IMR-90 (cell line): ENCODE measurements at places on chromosomes 1 and 21. TPM values are rescaled to one million over a fixed set of nuclear protein-coding genes. Genes with fewer than 3 reads are reported as not detected.

LCE6A gene
- total RNA-seq, result not detected in 2 replicates

KPRP gene
- total RNA-seq, result not detected in 2 replicates

CADM3 gene
- total RNA-seq, result not detected in 2 replicates

SLC30A2 gene
- total RNA-seq, result not detected in 2 replicates

SIPA1L2 gene
- 11.9 and 13.4 TPM in 2 replicates for total RNA-seq

LRRC3 gene
- total RNA-seq, result under 0.01 TPM in 2 replicates

CHRM3 gene
- total RNA-seq, result not detected in 2 replicates

SPRR2B gene
- not detected in 2 replicates for total RNA-seq

TDRD10 gene
- total RNA-seq, result not detected in 2 replicates

KCNE2 gene
- total RNA-seq, result not detected in 2 replicates

FMO5 gene
- total RNA-seq, result 0.36 and 0.83 TPM in 2 replicates

C4BPB gene
- total RNA-seq, result not detected in 2 replicates

S100A12 gene
- not detected in 2 replicates for total RNA-seq

OR14K1 gene
- total RNA-seq, result not detected in 2 replicates

KLF17 gene
- 0.28 and 0.36 TPM in 2 replicates for total RNA-seq

F3 gene
- 75.6 and 102 TPM in 2 replicates for total RNA-seq

LRRC7 gene
- under 0.01 TPM in 2 replicates for total RNA-seq

DNA sequence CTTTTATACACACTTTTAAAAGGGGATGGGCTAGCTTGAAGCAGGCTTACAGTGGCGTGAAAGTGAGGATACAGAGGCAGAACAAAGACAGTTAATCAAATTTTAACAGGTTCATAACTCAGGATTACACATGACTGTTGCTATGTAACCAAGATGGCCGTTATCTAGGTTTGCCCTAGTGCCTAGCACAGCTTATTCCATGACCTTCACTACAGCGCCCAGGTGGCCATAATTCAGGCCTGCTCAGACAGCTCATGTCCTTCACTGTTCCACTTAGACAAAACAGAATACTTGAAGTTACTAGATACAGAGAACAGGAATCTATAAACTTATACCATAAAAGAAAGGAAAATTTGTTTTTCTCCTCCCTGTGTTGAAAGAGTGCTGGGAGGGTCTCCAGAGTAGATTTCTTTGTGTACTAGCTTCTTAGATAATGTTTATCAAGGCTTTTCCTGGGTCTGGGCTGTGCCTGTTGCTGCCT lies 6.2 kb upstream of the SPRR2F start:
- no peak for DNase-seq

GRCh38 chr1:53765657-53766056 lies 26.7 kb upstream of the GLIS1 start:
- DNase-seq, result peak; percentile 72

GRCh38 chr21:43593078-43593477 lies 66.2 kb downstream of the HSF2BP start:
- no peak for DNase-seq

GRCh38 chr1:230542054-230542453 lies 100.2 kb upstream of the COG2 start:
- no peak for DNase-seq

DNA sequence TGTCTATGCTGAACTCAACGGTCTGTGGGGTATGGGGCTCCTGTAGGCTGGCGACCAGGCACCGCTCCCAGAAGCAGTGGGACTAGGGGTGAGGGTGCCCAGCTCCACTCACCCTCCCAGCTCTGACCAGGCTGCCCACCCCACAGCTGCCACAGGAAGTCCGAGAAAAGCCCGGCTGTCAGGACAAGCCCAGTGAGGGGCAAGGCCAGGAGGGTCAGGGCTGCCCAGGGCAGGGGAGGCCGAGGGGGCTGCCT lies 3.5 kb upstream of the TMEM52 start:
- DNase-seq, result no peak

GRCh38 chr21:42218836-42219605 lies at the start of gene ABCG1:
TSS of gene ABCG1 (plus strand) at chr21:42219140. CDS start at chr21:42219263, 123 bp downstream.
- peak; percentile 13 for DNase-seq

- peak; percentile 2 for DNase-seq
Measured at GRCh38 chr1:102967786-102968185, 140.5 kb downstream of the COL11A1 start.

- DNase-seq, result peak; percentile 94
Measured at GRCh38 chr1:247357781-247358211, 26.1 kb upstream of the ZNF496 start.

DNA sequence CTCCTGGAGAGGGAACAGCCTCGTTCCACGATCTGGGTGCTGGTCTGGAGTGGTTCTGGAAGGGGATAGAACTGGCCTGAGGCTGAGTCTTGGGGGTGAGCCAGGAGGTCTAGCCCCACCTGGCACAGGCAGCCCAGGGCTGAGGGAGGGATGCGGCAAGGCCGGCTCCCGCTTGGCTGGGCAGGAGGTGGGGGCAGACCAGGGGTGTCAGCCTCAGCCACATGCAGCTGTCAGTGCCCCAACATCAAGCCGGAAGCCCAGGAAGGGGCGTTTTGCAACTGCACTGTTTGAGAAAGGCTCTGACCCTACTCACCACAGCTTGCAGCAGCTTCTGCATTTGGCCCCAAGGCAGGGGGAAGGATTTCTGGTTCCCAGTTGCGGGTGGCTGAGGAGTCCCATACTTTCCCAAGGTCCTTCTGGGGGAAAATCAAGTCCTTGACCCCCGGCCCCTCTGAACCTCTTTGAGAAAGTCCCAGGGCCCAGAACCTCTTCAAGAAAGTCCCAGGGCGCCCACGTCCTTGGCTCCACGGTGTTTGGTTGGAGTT lies 2.0 kb downstream of the EFHD2 start:
- DNase-seq, result peak; percentile 47

- DNase-seq, result no peak
Measured at GRCh38 chr1:28156821-28157220, 19.7 kb downstream of the PTAFR start.

- DNase-seq, result no peak
Measured at GRCh38 chr1:6123083-6123482, 57.0 kb downstream of the CHD5 start.

- DNase-seq, result no peak
Measured at GRCh38 chr21:42298237-42298636, 17.0 kb downstream of the TFF3 start.

DNA sequence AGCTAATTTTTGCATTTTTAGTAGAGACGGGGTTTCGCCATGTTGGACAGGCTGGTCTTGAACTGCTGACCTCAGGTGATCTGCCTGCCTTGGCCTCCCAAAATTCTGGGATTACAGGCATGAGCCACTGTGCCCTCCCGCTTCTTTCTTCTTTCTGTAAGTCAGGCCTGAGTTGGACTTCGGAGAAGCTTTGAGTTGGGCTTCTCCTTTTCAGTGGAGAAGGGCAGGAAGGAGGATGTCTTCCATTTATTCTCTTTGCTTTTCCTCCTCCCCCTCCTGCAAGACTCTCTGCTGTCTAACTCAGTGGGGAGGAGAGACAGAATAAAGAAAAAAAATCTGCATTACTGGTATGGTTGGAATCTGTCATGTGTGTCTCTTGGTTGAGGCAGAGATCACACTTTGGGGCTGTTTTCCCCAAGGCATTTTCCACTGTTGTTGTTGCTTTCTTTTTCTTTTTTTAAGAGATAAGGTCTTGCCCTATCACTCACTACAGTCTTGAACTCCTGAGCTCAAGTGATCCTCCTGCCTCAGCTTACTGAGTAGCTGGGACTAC lies 13.2 kb upstream of the DEGS1 start:
- DNase-seq, result no peak

GRCh38 chr1:87091425-87091824 lies 177.0 kb downstream of the HS2ST1 start:
- no peak for DNase-seq

DNA sequence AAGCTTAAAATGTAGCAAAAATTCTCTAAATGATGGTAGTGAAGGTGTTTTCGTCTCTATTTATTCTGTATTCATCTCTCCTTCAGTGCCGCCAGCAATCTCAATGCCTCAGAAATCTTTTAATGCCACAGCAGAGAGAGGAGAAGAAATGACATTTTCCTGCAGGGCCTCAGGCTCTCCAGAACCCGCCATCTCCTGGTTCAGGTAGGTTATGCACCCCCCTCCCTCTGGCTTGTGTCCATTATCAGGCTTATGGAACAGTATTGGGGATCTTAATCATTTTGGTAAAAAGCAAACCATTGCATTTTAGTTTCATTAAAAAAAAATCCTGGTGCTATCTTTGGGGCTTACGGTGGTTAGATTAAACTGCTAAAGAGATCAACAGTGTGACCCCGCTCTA lies 326.1 kb downstream of the NCAM2 start:
- DNase-seq, result no peak

GRCh38 chr21:28437061-28437460 lies 555.6 kb downstream of the LTN1 start:
- no peak for DNase-seq

DNA sequence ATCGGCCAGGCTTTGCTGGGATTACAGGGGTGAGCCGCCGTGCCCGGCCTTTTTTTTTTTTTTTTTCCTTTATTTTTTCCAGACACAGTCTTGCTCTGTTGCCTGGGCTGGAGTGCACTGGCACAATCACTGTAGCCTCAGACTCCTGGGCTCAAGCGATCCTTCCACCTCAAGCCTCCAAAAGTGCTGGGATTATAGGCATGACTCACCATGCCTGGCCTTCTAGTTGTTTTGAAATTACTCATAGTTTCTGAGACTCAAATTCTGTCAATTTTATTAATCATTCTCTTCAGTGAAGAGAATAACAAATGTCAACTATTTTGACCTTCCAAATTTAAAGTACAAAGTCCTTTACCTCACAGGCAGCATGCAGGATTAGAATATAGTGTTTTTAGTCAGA lies 374.5 kb downstream of the PLA2G4A start:
- DNase-seq, result peak; percentile 45

GRCh38 chr1:156908541-156908940 lies 11.9 kb upstream of the LRRC71 start:
- no peak for DNase-seq

- peak; percentile 84 for DNase-seq
Measured at GRCh38 chr1:54950369-54951163, 29.9 kb upstream of the TMEM61 start.

GRCh38 chr1:8745749-8746390 lies 71.6 kb downstream of the RERE start:
- DNase-seq, result no peak

GRCh38 chr1:161706482-161707347 lies at the start of gene FCRLA:
TSS of gene FCRLA (plus strand) at chr1:161707229. CDS start at chr1:161707265, 36 bp downstream.
- peak; percentile 97 for DNase-seq

DNA sequence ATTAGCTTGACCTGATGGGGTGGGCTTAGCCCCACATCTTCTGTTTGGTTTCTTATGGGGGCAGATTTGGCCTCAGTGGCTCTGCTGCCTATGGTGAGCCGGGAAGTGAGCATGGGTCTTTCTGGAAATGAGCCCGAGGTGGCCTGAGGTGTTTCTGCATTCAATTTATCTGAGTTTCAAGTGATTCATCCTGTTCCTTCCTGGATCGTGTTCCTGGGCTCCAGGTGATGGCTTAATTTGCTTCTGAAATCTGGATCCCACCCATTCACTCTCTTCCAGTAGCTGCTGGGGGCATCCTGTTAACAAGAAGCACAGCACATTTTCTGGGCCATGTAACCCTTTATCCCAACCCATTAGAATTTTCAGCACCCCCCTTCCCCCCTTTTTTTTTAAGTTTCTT lies 324.6 kb downstream of the CAMTA1 start:
- no peak for DNase-seq

GRCh38 chr1:117093870-117094621 lies 27.5 kb downstream of the TRIM45 start:
- DNase-seq, result peak; percentile 75

DNA sequence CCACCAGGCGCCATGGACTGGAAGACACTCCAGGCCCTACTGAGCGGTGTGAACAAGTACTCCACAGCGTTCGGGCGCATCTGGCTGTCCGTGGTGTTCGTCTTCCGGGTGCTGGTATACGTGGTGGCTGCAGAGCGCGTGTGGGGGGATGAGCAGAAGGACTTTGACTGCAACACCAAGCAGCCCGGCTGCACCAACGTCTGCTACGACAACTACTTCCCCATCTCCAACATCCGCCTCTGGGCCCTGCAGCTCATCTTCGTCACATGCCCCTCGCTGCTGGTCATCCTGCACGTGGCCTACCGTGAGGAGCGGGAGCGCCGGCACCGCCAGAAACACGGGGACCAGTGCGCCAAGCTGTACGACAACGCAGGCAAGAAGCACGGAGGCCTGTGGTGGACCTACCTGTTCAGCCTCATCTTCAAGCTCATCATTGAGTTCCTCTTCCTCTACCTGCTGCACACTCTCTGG lies 3.8 kb downstream of the GJB3 start:
- no peak for DNase-seq

DNA sequence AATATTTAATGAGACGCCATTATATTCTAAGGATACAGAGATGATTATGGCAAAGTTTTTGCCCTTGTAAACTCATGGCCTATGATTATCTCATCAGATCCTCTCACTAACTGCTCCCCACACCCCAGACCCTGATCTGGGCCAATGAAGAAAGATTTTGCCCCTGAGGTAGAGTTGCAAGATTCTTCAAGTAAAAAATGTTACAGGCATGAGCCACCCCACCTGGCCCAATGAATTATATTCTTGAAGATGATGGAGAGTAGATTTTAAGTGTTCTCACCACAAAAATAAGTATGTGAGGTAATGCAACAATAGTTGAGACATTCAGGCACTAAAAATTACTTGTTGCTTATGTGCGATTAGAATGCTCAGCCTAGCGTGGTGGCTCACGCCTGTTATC lies 1.8 kb upstream of the CNR2 start:
- DNase-seq, result no peak

DNA sequence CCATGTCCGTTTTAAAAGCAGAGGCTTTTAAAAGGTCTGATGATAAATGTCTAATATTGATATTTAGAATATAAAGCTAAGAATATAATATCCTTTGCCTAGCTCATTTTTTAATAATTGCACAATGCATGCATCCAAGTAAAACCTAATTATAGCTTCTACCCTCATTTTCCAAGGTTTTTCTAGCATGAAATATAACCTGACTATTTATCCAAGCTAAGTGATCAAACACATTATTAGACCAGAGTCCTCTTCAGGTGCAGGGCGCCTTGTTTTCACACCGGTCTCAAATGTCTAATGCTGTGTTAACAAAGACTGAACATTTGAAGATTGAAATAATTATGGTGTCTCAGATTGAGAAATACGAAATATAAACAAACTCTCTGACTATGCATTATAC lies 648.9 kb upstream of the CXADR start:
- DNase-seq, result no peak
